ENCODE measurements at places on chromosomes 5 and 9.

- DNase-seq, result no peak
These were observed 133.0 kb upstream of the FAM120A start for GRCh38 chr9:93318480-93318879.

DNA sequence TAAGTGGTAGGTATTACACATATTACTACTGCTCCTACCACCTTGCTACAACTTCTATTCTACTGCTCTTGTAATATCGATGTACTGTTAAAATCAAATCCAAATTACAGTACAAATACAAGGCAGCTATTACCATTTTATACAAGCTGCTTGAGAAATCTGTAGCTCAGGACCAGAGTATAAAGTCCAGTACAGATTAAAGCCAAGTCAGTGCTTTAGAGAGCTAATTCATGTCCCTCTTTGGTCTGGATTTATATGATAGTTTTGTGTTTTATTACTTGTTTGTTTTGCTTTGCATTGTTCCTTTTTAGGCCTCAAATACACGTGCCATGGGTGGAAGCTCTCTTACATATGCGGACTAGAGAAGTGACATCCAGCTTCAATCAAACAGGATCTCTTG lies 75.8 kb downstream of the DPYSL3 start:
- no peak for DNase-seq

DNA sequence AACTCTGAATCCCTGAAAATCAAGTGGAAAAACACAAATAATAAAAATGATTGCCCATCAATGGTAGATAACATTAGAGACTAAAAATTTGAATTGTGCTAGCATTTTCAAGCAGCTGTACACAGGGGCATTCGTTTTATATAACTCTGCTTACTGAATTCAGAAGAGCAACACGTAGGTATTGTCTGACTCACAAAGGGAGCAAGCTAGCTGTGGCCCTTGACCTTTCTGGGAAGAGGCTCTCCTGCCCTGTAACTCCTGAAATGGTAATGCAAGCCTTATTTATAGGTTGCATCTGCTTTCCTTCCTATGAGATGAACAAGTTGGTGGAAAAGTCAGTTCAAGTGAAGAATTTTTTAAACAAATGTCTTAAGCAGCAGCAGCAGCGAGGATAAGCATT lies 218.7 kb upstream of the EFNA5 start:
- no peak for DNase-seq

- DNase-seq, result no peak
These were observed 96.6 kb downstream of the NLN start for GRCh38 chr5:65818592-65818991.

GRCh38 chr5:3110371-3110770 lies 358.9 kb upstream of the IRX2 start:
- DNase-seq, result no peak

DNA sequence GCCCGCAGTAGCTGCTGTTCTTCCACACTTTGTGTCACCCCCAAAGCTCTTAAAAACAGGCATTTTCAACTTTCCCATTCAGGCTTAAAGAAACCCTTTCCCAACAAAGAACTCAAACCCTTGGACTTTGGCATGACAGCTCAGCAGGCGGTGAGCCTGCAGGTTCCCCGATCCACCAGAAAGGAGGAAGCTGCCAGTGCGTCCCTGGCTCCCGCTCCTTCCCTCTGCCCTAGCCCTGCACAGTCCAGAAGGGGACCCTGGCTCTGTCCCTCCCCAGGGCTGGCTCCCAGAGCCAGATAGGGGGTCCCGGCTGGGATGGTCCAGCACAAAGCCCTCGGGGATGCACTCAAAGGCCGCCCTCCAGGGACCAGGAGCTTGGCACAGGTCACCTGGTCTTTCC lies 9.6 kb downstream of the SLC9A3 start:
- no peak for DNase-seq

GRCh38 chr9:98742325-98743280 lies 33.9 kb upstream of the GABBR2 start:
- DNase-seq, result no peak

- DNase-seq, result peak; percentile 43
These were observed 20.9 kb downstream of the OR2Y1 start for GRCh38 chr5:180718810-180719453.

GRCh38 chr5:147673266-147673665 lies 109.3 kb downstream of the JAKMIP2 start:
- DNase-seq, result no peak

Measured in renal pelvis (tissue), 12 donors.